CD4-positive, alpha-beta T cell treated with Interleukin-6 for 4 hours (primary cell): ENCODE measurements at places on chromosomes 16 and 17.

DNA sequence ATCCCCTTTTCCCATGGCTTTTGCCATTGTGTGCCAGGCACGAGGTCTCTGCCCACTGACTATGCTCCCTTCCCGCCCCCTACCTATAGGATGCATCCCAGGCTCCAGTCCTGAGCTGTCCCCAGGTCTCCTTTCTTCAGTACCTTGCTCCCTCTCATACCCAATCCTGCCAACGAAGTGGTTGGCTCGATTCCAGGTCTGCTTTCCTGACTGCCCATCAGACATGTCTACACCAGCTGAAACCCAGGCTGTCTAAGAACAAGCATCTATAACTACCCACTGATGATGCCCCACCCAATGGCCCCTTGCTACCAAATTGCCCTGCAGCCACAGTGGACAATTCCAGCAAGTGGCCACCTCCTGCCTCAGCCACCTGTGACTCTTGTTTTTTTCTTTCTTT, 479.1 kb downstream of the SOX9 start:
- no peak for DNase-seq

DNA sequence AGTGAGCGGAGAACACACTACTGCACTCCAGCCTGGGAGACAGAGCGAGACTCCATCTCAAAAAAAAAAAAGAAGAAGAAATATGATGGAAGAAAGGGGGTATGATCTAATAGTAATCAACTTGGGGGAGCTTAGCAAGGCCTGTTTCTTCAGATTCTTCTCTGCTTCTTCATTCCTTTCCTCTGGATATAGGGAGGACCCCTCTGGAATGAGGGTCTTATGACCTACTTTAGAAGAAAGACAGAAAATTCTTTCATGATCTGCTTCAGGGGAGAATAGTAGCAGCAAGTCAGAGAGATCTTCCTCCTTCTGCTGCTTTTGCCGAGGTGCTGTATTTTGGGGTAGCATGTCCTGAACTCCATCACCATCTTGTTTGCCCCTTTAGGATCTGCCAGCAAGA, 44.9 kb upstream of the ETV4 start:
- no peak for DNase-seq

DNA sequence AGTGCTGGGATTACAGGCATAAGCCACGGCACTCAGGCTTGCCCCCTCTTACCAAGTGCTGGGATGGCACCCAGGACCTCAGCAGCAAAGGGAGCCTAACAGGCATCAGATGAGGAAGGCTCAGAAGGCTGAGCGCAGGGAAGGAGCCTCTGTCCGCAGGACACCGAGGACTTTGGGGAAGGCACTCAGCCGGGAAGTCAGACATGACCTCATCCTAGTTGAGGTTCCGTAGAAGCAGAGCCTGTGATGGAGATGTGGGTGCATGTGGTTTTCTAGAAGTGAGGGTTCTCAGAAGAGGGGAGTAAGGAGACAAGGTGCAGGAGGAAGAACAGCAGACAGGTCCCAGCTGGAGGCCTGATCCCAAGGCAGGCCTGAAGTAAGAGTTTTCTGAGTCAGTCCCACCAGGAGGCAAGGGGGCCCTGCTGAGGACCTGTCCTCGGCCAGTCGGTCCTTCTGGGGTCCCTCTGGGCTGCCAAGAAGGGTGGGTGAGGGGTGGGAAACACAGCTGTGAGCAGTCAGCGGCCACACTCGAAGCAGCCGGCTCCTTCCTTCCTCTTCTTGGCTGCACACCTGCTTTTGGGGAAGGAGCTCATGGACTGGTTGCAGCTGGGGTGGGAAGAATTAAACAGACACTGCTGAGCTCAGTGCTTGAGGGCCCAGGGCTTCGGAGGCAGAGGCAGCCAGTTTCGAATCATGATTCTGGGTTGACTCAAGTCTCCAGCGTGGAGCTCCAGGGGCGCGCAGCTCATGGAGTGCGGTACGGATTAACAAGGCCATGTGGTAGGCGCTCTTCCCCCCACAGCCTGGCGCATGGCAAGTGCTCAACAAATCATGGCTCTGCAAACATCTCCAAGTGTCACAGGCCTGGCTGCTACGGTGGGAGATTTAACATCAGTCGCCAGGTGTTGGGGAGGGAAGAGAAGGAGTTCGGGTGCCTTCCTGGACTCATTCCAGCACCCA, 38.9 kb upstream of the SNN start:
- DNase-seq: peak; percentile 20

DNA sequence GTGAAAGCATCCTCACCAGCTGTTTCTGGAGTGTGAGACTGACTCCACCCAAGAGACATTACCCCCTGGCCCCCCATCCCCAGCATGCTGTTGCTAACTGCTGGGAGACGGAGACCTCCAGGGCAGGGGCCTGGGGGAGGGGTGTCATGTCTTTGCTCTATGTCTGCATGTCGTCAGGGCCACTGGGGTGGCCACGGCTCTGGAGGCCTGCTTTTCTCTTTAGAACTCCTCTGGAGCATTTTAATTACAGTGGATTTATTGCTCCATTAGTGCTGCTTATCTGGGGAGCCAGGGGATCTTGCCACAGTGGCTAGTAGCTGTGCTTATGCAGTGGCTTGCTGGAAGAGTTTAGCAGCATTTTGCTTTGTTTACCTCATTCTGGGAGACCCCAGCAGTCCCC, 32.3 kb downstream of the CLEC16A start:
- DNase-seq: no peak

DNA sequence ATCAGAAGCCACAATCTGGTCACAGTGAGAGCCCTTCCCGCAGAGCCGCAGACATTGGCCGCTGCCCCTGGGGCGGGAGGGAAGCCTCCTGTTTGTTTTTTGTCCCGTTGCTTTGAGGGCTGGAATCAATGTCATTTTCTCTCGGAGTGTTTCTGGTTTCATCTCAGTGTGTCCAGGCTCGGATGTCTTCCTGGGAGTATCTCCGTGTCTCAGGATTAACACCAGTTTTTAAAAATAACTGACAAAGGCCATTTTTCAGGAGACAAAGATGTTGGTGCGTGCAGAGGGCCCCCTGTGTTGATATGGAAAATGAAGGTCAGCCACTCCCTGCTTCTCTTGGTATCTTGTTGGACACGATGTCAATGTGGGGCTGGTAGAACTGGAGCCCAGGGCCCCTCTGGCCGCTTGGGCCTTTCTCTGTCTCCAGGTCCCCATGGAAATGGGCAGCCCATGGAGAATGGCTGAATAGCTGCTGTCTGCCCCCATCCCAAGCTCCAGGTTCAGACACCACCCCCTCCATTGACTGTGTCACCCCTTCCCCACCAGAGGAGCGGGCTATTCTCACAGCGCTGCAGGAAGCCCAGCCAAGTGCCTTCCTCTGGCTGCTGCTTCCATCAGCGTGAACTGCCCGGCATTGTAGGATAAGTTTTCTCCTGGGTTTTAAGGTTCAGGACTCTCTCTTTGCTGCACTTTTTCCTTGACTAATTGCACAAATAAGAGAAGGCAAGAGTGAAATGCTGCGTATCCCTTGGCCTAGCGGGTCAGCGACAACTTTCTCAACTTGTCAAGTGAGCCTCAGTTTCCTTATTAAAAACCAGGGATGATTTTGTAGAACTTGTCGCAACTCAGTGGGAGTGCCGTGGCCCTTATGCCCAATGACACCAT, 72.2 kb upstream of the METTL9 start:
- no peak for DNase-seq

GRCh38 chr16:85215478-85216118, 103.3 kb upstream of the CIBAR2 start:
- no peak for DNase-seq
